ENCODE measurements at places on chromosomes 7 and 10. TPM values are rescaled to one million over a fixed set of nuclear protein-coding genes. Genes with fewer than 3 reads are reported as not detected.
A peak's percentile ranks its signal among the peaks of the same experiment; 100 is the strongest.

GRCh38 chr10:77637532-77638320 lies at the start of gene KCNMA1:
KCNMA1 (minus strand) TSS chr10:77637808.
- peak; percentile 78 for DNase-seq

DNA sequence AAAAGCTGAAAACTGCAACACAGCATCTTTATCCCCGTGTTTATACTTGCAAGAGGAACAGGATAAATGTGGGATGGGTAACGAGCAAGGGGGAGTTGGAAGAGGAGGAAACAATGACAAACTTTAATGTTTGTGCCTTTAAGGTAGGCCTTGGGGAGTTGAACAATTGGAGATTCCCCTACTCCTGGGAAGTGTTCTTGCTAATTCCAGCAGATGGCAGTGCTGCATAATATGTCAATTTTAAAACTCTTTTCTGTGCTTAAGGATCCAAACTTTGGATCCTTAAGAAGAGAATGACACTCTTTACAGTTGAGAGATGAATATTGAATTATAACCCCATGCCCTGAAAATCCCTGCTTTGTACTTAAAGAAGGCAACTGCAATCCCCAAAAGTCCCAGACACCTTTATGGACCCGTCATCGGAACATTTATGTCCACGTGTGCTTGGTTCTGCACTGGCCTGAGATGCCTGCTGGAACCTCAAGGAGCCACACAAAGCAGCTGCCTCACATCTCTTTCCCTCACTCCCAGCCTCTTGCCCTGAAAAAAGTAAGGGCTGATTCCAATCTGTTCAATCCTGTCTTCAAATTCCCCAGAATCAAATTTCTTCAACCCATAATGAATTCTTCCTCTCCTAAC lies 12.0 kb downstream of the IFIT5 start:
- no peak for DNase-seq

SEC61A2 gene
- 24.4 TPM for total RNA-seq

GRCh38 chr10:29163746-29164145 lies 125.1 kb upstream of the LYZL1 start:
- no peak for DNase-seq

DNA sequence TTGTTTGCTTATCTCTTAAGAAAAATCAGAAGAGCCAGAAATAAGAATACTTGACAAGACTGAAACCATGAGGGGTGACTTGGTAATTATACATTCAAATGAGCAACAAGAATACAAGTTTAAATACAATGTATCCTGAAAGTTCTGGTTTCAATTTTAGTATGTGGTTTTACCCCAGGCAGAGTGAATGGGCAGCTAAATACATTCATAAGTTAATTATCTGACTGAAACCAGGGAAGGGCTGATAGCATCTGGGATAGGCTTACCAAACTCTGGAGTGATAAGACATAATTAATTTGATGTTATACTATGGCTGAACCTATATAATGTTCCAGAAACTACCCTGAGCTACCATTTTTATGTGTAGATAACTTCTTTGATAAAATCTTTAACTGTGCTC lies 252.2 kb upstream of the PLXNA4 start:
- DNase-seq: no peak

- no peak for DNase-seq
Measured at GRCh38 chr7:13169356-13169755, 481.9 kb downstream of the ARL4A start.

- DNase-seq: no peak
Measured at GRCh38 chr10:48965460-48965859, 25.8 kb upstream of the LRRC18 start.

STEAP2 gene
- total RNA-seq: 11.9 TPM

CPA5 gene
- not detected for total RNA-seq
